NCI-H2029 (cell line): ENCODE measurements at places on chromosomes 4 and X.

DNA sequence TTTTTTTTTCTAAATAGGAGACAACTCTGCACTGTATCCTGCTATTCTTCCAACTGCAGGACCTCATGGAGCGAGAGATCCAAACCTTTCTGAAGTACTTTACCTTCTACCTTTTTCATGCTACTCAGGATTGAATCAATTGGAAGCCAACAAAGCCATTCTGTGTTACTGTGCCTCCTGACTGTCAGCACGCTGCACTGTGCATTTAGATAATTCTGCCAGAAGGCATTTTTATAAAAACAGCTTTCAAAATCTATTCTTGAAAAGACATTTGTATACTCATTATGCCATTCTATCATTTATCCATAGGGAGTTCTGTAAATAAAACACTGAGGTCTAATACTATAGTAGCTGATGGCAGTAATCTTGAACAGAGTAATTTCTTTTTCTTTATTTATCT lies 142.8 kb downstream of the SLIT2 start:
- no peak for DNase-seq

DNA sequence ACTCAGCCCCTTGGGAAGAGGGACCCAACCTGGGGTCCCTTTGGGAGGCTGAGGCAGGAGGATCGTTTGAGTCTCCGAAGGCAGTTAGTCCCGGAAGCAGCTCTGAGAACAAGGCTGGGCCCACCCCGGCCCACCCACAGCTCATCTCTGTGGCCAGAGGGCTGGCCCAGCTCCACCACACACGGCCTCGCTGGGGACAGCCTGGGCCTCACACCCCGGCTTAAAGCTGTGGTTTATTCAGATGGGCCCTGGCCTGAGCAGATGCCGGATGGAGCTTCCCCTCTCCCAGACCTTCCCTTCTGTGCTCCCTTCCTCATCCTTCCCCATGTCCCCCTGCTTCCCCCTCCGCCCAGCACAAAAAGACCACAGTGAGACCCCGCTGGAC lies 54.4 kb downstream of the FAM53A start:
- DNase-seq: no peak

DNA sequence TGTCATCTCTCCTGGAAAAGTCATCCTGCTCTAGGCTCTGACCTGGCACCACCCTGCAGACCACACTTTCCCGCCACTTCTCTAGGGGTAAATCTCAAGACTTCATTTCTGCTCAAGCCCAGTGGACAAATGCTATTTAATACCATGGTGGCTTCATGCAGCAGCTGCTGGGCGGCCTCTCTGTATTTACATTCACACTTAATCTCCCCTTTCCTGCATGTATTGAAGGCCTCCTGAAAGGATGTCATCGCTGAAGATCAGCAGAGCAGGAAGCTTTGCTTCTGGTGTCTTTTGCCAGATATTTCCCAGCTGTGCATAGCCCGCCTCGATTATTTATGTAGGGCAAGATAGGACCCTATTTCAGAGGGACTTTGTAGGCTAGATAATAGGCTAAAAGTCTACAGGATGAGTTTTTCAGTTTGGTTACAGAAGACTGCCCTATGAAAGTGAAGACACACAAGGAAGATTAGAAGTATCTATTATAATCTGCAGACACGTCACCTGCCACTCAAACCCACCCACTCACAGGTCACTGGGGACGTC lies 17.2 kb downstream of the PROM1 start:
- DNase-seq: peak; percentile 64

GRCh38 chrX:100089724-100090123 lies 320.3 kb downstream of the PCDH19 start:
- no peak for DNase-seq

- DNase-seq: peak; percentile 84
Measured at GRCh38 chr4:169397762-169398161, 127.0 kb upstream of the SH3RF1 start.

DNA sequence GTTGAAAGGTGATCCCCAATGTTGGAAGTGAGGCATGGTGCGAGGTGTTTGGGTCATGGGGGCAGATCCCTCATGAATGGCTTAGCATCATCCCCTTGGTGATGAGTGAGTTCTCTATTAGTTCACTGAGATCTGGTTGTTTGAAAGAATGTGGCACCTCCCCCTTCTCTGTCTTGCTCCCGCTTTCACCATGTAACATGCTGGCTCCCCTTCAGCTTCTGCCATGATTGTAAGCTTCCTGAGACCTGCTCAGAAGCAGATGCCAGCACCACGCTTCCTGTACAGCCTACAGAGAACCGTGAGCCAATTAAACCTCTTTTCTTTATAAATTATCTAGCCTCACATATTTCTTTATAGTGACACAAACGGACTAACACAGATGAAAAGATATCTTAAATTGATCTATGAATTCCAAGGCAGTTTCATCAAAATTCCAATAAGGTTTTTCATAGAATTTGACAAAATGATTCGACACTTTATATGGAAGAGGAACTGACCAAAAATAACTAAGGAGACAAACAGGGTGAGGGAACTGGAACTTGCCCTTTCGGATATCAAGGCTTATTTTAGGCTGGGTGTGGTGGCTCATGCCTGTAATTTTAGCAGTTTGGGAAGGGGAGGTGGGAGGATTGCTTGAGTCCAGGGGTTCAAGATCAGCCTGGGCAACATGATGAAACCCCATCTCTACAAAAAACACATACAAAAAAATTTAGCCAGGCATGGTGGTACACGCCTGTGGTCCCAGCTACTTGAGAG lies 56.9 kb upstream of the OGT start:
- DNase-seq: no peak

GRCh38 chrX:12955882-12956703 lies 18.8 kb upstream of the TMSB4X start:
- no peak for DNase-seq

GRCh38 chr4:48370260-48371134 lies 29.2 kb downstream of the SLAIN2 start:
- peak; percentile 65 for DNase-seq

DNA sequence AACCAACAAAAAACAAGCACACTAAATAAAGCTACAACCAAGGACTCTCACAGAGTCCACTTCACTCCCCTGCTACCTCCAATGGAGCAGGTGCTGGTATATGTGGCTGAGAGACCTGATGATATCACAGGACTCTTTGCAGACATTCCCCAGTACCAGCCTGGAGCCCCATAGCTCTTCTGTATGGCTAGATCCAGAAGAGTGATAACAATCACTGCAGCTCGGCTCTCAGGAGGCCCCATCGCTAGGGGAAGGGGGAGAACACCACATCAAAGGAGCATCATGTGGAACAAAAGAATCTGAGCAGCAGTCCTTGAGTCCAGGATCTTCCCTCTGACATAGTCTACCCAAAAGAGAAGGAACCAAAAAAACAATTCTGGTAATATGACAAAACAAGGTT lies 237.1 kb upstream of the TLL1 start:
- no peak for DNase-seq

GRCh38 chr4:124276461-124276860 lies 436.1 kb downstream of the ANKRD50 start:
- no peak for DNase-seq

- DNase-seq: no peak
Measured at GRCh38 chr4:104577405-104577804, 82.7 kb upstream of the CXXC4 start.

GRCh38 chr4:172740434-172740833 lies 428.2 kb upstream of the GALNT7 start:
- no peak for DNase-seq

- no peak for DNase-seq
Measured at GRCh38 chr4:184022679-184023383, 117.7 kb downstream of the STOX2 start.

- peak; percentile 64 for DNase-seq
Measured at GRCh38 chr4:172042714-172043114, 229.5 kb downstream of the GALNTL6 start.

DNA sequence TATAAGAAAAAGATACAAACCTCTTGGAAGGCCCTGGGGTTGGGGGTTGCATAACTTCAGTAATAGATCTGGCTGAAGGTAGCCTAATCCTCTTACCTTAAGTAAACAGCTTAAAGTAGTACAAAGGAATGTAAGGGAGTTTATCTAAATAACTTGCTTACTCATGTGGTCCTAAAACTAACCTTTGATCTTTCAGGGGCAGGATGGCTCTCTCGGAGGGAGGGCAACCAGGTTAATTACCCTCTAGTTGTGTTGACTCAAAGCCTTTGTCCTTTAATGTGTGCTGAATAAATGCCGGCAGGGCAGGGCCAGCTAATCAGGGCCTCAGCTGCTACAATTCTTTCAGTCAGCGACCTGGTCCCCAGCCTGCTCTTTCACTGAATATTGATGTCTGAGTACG lies 822.0 kb upstream of the SLIT2 start:
- no peak for DNase-seq

- no peak for DNase-seq
Measured at GRCh38 chrX:107571296-107571998, 56.9 kb upstream of the PRPS1 start.

DNA sequence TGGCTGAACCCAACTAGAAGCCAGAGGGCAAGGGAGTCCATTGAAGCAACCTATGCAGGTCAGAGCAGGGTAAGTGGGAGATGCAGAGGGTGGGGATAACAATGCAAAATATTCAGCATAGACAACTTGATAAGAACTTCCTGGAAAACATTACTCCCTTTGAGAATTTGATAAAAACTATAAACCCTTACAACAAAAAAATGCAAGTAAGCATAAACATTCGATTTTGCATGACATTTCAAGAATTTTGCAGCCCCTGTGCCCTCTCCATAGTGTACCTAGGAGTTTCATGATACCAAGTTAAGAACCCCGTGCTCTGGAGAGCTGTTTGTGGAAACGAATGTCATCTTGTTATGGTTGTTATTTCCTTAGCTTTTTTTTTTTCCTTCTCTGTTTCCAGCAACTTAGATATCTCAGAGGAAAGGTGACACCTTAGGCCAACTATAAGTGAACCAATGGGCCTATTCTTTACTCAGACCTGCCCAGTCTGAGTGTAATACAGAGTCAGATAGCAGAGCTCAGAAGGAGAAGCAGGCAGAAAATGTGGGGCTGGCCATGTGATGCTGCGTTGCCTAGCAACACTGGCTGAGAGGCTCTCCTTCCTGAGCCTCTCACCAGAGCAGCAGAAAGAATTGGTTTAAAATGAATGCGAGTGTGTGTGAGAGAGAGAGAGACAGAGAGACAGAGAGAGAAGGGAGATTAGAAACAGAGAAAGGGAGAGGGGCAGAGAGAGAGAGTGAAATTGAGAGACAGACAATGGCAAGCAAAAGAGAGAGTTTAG lies 36.7 kb upstream of the GABRQ start:
- no peak for DNase-seq

- no peak for DNase-seq
Measured at GRCh38 chrX:24658421-24658820, 11.3 kb upstream of the PCYT1B start.

DNA sequence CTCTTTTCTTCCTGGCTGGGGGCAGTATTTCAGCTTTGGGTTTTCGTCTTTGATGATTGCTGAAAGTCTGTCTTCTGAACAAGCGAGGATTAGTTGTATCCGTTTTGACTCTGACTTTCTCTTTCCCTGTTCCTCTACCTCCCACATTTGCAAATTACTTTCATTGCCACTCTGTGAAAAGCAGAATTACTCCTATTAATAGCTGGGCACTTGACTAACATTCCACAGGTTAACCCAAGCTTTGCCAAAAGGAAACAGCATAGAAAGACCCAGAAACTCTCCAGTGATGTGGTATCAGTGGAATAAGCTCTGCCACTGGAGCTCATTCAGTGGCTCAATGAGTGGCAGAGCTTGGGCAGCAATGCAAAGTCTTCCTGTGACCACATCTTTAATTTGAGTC lies 238.9 kb downstream of the PALLD start:
- no peak for DNase-seq
